Activated CD4-positive, alpha-beta memory T cell treated with anti-CD3 and anti-CD28 coated beads, Interleukin-2, amount 10 ng/mL, durations not matched to agents 7 days and 5 days (primary cell): ENCODE measurements at places on chromosomes 11 and 22.

DNA sequence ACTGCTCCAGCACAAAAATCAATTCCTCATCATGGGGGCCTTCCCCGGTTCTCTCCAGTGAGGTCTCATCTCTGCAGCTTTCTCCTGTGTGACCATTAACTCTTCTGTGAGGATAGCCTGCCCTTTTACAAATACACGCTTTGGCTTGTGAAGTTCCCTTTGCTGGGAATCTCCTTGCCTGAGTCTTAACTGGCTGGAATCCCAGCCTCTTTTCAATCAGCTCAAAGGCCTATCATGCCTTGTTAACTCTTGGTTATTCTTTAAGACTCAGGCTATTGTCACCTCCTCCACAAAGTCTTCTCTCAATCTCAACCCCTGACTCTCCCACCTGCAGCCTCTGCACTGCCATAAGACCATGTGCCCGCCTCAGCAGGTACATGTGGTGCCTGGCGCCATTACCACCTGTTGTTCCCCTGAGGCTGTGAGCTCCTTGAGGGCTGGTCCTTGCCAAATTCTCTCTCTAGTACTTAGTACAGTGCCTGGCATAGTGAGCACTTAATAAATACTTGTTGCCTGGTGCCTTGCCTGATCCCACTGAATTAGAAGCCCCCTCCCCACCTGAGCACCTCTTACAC lies 128.2 kb downstream of the ST3GAL4 start:
- DNase-seq, result no peak

GRCh38 chr11:76997512-76997911 lies 36.7 kb upstream of the B3GNT6 start:
- no peak for DNase-seq

- DNase-seq, result no peak
Observed at GRCh38 chr11:60927061-60927592, 2.9 kb downstream of the TMEM132A start.

GRCh38 chr11:45366619-45367190 lies 80.6 kb upstream of the SYT13 start:
- no peak for DNase-seq

GRCh38 chr22:44991218-44991617 lies 18.6 kb downstream of the PHF21B start:
- DNase-seq, result no peak
